ENCODE measurements at places on chromosomes 1 and 21.

DNA sequence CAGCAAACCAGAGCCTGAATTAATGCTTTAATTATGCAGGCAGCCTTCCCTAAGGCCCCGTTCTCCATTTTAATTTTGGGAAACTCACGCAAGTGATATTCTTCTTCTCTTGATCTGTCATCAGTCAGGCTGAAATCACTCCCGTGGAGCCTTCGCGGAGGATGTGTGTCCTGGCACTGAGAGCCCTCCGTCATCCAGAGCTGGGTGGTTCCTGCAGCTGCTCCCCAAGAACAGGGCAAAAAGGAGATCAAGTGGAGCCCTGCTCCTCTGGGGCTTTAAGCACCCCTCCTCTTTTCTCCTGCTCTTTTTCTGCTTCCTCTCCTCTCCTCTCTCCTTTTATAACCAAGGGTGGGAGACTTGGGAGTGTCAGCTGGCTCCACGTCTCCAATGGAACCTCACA, 133.2 kb upstream of the CACNA1E start:
- DNase-seq = no peak

GRCh38 chr1:58988752-58989151, 204.9 kb upstream of the JUN start:
- no peak for DNase-seq

DNA sequence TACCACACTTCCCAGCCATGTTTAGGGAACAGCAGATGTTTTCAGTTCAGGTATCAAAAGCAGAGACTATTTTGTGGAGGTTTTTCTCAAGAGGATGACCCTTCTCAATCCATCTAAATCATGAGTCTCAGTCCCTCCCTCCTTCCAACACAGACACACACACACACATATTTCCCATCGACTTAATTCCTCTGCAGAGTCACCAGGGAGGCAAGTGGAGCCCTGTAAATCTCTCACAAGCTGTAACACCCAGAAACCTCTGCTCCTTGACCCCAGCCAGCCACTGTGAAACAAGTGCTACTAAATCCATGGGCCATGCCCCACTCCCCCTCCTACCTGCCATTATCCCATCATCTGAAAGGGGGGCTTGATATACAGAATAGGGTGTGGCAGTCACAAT, 10.6 kb upstream of the KCND3 start:
- no peak for DNase-seq

DNA sequence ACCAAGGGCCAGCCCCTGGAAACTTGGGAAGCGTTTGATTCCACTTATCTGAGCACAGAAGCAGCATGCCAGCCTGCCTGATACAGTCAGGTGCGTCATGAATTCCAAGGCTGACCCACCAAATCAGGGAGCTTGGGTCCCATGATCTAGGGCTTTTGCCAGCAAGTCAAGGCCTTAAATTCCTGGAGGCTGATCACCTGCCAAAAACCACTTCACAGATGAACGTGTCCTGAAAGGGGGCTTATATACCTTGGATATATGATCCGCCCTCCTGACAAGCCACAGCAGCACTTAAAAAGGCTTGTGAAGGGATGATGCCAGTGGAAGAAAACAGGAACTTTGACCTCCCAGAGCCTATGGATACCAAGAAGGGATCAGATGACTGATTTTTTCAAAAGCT, 24.0 kb upstream of the CLIC6 start:
- DNase-seq = no peak

GRCh38 chr1:7259955-7260354, 474.7 kb downstream of the CAMTA1 start:
- DNase-seq = no peak

DNA sequence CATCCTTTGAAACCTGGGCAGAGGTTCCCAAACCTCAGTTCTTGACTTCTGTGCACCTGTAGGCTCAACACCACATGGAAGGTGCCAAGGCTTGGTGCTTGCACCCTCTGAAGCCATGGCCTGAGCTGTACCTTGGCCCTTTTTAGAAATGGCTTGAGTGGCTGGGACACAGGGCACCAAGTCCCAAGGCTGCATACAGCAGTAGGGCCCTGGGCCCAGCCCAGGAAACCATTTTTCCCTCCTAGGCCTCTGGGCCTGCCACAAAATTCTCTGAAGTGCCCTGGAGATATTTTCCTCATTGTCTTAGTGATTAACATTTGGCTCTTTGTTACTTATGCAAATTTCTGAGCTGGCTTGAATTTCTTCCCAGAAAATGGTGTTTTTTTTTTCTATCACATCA, 65.6 kb upstream of the ACTRT2 start:
- no peak for DNase-seq

DNA sequence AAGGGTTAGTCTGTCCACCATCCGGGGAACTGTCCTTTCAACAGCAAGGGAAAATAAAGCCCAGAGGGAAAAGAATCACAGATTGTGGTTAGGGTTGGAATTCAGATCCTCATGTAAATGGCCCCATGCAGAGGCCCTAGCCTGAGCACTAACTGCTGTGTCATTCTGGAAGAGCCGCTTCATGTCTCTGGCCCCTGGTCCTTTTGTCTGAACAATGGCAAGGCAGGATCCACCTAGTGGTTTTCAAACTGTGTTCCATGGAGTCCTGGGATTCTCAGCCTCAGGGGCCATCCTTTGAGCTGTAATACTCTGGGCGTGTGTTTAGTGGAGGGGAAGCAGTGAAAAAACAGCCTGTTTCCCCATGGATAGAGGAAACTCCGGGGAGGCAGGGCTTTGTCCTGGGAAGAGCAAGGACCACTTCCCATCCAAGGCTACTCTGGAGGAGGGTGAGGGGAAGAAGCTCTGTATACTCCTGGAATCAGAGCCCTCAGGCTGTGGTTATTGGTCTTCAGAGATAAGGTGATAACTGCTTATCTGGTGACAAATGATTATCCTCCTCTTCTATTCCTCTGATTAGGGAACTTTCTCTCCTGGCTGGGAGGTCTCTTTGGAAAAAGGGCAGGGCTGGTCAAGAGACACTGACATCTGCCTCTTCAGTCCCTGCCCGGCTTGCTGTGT, 19.2 kb downstream of the PAX7 start:
- DNase-seq = no peak

DNA sequence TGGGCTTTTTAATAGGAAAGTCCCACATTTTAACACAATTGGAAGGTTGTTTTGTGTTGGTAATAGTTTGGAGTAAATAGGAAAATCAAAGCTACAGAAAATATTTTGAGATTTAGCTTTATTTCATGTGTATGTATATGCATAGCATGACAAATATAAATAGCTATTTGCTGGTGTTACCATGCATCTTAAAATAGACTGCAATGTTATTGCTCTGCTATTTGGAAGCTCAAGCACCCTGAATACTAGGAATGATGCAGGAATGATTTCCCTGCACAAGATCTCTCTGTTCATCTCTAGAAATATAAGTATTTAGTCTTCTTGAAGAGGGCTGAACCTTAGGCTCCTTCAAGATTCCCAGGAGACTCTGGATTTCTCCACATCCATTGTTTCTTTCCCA, 268.3 kb upstream of the POGK start:
- no peak for DNase-seq

GRCh38 chr1:101833312-101833711, 163.4 kb downstream of the OLFM3 start:
- no peak for DNase-seq

DNA sequence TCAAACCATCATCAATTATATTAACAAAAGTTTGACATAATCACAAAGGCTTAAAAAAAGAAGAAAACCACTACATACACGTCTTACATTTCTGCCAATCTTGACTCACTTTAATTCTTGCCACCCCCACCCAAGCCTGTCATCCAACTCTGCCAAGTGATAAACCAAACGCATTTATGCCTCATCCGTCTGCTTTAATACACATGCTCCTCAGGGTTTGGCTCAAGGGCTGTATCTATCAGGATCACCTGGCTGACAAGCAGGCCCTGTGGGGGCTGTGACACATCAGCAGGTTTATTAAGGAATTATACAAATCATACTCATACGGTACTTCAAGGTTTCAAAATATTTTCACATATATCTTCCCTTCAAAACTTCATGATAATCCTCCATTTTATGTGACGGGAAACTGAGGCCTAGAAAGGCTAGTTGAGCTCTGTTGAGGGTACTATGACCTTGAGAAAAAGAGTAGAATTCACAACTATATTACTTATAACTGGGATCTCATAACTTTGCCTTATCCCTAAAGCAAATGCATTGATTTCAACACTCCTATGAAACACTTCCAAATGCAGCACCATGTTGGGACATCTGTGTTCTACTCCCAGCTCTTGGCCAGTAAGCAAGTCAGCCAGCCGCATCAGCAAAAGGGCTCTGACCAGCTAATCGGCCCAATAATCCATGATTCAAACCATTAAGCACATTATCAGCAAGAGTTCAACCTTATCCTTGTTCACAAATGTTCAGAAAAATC, 8.7 kb downstream of the SORT1 start:
- DNase-seq = no peak

GRCh38 chr1:22210176-22210575, 67.3 kb upstream of the WNT4 start:
- DNase-seq = no peak

GRCh38 chr1:231936983-231937775, 310.6 kb downstream of the DISC1 start:
- no peak for DNase-seq

- no peak for DNase-seq
Measured at GRCh38 chr1:214123061-214123784, 135.4 kb downstream of the PROX1 start.

DNA sequence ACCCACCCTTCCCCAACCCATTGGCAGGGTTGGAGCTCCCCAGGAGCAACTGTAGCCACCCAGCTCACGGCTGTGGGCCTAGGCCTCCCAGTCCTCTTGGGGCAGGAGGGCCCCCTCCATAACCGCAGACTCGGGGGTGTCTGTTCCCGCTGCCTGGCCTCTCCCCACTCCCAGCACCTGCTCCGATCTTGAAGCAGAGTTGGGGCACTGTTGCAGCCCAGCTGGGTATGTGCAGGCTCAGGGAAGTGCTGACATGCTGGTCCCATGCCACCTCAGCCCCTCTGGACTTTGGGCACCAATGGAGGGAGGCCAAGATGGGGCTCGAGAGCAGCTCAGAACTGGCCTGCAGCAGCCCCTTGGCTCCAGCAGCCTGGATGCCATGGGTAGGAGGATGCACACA, 54.8 kb upstream of the KRTAP11-1 start:
- DNase-seq = no peak

- no peak for DNase-seq
Measured at GRCh38 chr1:243447844-243448243, 192.0 kb downstream of the SDCCAG8 start.

DNA sequence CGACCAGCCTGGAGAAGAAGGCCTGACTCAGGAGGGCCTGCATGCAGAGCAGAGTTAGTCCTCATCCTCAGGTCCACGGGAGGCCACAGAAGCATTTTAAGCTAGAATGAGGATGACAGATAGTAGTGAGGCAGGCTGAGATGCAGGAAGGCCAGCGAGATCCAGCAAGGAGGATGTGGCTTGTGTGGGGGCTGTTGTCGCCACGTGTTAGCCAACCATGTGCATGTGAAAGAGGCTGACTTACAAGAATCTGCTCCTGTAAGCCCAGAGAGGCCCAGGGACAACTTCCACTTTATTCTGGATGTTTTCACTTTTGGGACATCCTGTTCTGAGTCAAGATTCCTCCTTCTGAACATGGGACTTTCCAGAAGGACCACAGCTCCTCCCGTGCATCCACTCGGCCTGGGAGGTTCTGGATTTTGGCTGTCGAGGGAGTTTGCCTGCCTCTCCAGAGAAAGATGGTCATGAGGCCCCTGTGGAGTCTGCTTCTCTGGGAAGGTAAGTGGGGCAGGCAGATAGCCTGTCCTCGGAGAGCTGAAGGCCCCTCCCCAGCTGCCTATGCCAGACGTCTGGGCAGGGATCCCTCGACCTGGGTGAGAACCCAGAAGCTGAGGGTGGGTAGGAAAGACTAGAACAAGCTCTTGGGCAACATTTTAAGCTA, at the start of gene SLAMF8:
Gene SLAMF8 (plus strand): TSS at position 433 of the 661 bp plus-strand sequence. CDS start 26 bp downstream, at position 459.
- no peak for DNase-seq

- no peak for DNase-seq
Measured at GRCh38 chr1:165365341-165365740, 8.8 kb upstream of the LMX1A start.

DNA sequence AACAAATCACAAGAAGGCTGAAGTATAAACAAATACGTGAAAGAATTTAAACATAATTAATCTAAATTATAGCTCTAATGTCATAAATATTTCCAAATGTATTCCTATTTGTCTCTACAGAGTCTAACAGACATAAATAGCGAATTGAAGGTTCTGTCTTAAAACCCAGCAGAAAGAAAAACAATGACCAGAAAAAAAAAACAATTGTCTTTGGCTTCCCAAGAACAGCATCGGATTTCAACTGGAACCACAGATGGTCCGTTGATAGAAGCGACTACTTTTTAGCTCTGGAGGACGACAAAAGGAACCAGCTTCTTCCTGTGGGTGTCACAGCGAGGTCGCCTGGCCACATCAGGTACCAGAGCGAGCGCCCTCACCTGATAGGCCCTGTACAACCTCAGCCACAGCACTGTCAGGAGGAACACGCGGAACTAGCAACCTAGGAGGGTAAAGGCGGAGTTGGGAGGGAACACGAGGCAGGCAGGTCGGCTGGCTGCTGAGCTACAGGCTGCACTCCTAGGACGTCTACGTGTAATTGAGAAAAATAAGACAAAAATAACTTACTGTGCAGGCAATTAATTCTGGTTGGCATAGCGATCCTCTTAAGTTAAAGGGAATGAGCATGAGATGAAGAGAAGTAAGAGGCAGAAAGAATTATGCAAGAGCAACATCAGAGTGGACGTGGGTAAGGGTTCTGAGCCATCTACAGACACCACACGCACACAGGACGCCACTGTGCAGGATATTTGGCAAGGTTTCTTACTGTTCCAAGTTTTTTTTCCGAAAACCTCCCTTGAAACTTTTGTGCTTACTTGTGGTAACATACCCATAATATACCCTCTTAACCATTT, 16.7 kb upstream of the PRDM15 start:
- no peak for DNase-seq

- DNase-seq = no peak
Measured at GRCh38 chr1:210681158-210681557, 352.5 kb downstream of the HHAT start.

- DNase-seq = no peak
Measured at GRCh38 chr1:75583282-75583681, 27.6 kb downstream of the SLC44A5 start.

- no peak for DNase-seq
Measured at GRCh38 chr21:34313116-34313515, 50.7 kb upstream of the KCNE2 start.

DNA sequence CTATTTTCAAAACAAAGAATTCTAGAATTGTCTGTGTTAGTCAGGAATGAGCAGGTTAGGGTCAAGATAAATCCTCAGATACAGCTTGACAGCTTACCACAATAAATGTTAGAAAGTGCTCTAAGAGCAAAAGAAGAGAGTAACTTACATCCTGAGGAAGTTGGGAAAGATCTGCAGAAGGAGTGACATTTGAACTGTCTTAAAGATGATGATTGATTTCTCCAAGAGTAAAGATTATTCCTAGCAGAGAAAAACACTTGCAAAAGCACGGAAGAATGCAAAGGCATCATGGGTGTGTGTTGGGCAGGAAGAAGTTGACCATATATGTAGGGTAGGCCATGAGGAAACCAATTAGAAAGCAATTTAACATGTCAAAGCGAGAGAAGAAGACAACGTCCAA, 175.4 kb downstream of the LRRC7 start:
- no peak for DNase-seq

- DNase-seq = no peak
Measured at GRCh38 chr1:59506952-59507351, 210.1 kb downstream of the FGGY start.

GRCh38 chr1:198638894-198639635, at the start of gene PTPRC:
PTPRC (plus strand) TSS chr1:198639040; CDS start chr1:198639269, 229 bp downstream.
- DNase-seq = no peak

Measured in DMS79 (cell line).